ENCODE measurements at places on chromosomes 12 and 14.

DNA sequence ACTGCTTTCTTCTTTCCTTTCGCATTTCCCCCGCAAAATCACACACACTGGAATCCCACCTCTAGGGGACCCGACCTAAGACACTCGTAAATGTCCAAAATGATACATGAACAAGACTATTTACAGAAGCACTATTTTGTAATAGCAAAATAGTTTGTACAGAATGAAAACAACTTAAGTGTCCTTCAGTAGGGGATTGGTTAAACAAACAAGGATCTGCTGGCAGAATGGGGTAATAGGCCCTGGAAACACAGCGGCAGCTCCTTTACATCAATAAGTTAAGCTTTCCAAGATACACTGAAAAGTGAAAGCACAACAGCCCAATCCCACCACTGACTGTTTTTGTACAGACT is 48.8 kb downstream of the LTBP2 start:
- no peaks in the 10 kb centered on the region for H3K36me3 ChIP-seq
- no peak overlapping the region for H3K27ac ChIP-seq
- H3K27me3 ChIP-seq, result no peaks in the 10 kb centered on the region
- no peaks in the 10 kb centered on the region for H3K4me1 ChIP-seq

DNA sequence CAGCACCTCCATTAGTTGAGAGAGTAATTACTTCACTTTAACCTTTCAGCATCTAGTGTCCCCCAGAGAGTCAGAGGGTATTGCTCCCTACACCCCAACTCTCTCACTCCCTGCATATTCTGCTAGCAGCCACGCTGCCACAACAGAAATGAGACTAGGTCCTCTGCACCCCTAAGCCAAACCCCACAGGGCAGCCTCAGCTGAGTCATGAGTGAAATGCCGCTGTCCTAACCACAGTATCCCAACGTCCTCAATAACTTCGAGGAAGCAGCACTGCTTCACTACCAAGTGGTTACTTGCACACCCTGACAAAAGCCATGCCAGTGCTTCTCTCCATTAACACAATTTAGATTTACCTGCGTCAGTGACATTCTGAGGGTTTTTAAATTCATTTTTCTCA is 6.9 kb upstream of the LYZ start:
- no peak overlapping the region for H3K27ac ChIP-seq
- no peaks in the 10 kb centered on the region for H3K4me1 ChIP-seq
- no peaks in the 10 kb centered on the region for H3K36me3 ChIP-seq
- H3K27me3 ChIP-seq, result no peaks in the 10 kb centered on the region
- no peak for DNase-seq

DNA sequence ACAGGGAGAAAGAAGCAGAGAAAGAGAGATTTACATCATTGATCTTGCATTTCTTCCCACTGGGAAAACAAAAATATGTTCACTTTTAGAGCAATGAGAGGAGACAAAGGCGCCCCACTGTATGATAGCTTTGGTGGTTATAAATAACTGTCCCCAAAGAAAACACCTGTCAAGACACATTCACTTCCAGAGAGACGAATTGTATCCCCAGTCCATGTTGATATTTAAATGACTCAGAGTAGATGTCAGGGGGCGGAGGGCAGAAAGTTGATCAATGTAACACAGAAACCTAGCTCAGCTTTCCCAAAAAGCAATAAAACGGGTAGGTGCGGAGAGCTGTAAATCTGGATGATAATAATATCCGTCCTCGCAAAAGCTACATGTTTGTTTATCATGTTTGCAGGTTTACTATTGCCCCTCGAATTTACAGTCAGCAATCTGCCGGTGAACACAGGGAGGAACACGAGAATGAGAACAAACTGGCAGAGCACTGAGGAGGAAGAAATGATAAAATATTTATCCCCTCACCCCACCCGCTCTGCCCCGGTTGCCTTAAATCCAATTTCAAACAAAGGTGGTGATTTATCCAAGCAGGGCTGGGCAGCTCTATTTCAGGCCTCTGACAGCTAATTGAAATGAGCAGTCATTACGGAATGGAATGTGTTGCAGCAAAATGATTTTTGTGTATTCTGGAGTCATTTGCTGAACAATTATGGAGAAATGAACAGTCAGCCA is 84.4 kb downstream of the CMKLR1 start:
- no peak overlapping the region for H3K27ac ChIP-seq
- no peaks in the 10 kb centered on the region for H3K36me3 ChIP-seq
- H3K4me1 ChIP-seq, result no peaks in the 10 kb centered on the region
- no peak overlapping the region for H3K4me3 ChIP-seq

GRCh38 chr14:48390346-48390745 is 714.9 kb upstream of the MDGA2 start:
- H3K27me3 ChIP-seq, result no peaks in the 10 kb centered on the region
- no peak overlapping the region for H3K27ac ChIP-seq
- no peaks in the 10 kb centered on the region for H3K4me1 ChIP-seq
- H3K36me3 ChIP-seq, result no peaks in the 10 kb centered on the region
- H3K4me3 ChIP-seq, result no peak overlapping the region
